ENCODE measurements at places on chromosomes 3 and 15.
A peak's percentile ranks its signal among the peaks of the same experiment; 100 is the strongest.

- peak; percentile 0 for DNase-seq
Observed at GRCh38 chr15:35023804-35024203, 35.7 kb upstream of the ZNF770 start.

DNA sequence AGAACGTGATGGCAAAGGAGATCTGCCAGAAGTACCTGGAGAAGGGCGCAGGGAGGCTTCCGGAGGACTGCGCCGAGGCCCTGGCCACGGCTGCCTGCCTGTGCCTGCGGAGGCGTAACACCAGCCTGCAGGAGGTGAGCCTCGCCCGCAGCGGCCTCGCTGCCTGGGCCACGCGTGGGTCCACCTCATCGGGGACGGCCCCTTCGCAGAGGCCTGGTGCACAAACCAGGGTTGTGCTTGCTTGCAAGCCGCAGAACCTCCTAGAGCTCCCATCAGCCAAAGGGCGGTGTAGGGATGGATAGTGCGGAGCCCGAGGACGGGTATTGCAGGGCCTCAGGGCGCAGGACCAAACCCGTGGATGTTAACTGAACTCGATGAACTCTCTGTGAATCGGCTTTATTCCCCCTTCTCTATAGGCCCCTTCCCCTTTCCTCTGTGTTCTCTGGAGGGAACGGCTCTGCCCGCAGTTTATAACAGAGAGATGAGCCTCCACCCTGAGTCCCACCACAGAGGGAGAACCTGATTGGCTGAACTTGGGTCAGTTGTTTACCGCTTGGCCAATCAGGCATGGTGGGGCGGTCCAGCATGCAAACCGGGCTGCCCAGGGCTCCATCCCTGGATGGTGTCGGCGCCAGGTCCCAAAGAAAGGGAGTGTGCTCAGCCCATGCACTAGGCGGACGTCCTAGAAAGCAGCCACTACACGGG lies 13.6 kb upstream of the TATDN2 start:
- DNase-seq = no peak

- DNase-seq = no peak
Observed at GRCh38 chr3:54426381-54426780, 304.0 kb downstream of the CACNA2D3 start.

GRCh38 chr15:67082007-67082536 lies 16.7 kb downstream of the SMAD3 start:
- DNase-seq = peak; percentile 76

- DNase-seq = peak; percentile 44
Observed at GRCh38 chr3:138332472-138333073, 2.9 kb upstream of the NME9 start.

DNA sequence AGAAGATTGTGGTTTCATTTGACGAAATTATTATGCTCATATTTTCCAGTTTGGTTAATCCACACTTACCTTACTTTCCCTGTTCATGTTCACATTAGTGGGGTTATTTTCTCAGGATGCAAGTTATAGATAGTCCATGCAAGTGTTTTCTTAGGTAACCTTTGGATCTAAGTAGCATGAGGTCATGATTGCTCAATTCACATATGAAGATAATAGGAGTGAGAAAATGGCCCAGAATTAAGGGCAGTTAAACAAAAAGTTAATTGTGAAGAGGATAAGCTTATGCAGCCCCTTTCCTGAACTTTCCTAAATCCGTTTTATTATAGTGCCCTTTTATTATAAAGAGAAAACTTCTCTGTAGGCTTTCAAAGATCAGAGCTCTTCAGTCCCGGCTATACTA lies 83.4 kb downstream of the CD200R1L start:
- no peak for DNase-seq

DNA sequence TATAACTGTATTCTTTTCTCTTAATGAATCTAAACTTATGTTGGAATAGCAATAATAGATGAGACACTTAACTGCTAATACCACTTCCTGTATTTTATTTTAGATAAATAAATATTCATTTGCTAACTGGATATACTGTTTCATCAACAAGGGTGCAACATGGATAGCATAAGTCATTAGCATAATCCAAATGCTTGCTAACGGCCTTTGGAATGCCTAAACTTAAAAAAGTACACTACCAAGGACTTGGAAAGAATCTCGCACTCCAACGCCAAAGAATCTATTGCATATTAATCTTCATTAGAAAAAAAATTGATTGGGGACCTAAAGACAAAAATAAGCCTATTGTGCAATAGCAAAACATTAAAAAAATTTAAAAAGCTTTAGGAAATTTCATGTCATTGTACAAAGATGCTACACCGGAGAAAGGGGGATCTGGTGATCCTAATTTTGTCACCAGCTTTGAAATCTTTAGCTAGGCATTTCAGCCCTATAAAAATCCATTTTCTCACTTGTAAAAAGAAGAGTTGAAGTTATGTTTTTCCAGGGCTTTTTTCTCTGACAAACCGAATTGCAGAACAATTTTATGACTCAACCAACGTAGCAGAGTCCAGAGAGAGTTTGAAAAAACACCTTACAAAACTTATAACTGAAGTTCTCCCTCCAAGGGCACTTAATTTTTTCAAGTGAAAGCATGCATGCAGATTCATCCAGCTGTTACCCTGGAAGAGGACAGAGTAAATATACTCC lies 4.1 kb downstream of the VGLL3 start:
- no peak for DNase-seq

DNA sequence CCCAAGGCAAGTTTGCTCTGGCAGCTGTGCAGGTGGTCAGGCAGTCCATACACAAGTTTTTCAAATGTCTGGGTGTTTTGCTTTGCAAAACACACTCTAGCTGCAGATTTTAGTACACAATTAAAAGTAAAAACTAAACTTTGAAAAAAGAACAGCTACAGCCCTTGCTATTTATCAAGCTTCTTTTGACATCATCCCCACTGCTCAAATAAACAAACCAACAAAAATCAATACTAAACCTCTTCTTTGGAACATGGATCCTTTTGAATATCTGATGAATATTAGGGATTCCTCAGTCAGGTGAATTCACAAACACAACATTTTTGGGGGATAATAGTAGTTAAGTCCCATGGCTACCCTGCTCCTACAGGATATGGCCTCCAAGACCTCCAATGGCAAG lies 249.2 kb downstream of the SUCLG2 start:
- DNase-seq = no peak

DNA sequence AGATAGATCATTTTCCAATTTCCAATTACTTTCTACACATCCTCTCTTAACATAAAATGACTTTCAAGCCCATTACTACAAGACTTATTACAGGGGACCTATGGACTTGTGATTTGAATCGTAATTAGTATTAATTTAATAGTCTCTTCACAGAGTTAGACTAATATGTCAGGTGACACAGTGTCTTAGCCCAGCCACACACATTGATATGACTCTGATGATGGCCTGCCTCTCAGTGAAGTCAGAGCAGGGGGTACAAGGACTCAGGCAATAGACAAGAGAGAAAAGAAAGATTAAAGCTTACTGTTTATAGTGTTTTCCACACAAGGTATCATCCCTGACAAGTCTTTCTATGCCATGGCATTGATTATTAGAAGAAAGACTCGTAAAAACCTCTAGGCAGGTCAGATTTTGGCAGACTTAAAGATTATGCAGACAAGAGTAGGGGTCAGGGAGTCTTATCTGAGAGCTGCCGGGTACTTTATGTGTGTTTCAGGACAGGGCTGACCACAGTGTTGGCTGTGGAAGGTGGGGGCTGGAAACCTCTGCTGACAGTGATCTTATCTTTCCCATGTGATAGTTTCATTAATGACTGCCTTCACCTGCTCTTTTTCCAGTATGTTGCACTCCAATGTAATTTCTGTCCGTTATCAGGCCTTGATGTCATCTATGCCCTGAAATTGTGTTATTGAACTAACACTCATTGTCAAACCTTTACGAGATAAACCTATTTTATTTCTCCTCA lies 50.1 kb downstream of the B3GALNT1 start:
- no peak for DNase-seq

GRCh38 chr15:26711445-26711844 lies 61.4 kb downstream of the GABRB3 start:
- DNase-seq = no peak

GRCh38 chr15:80461356-80462095 lies 57.3 kb downstream of the ARNT2 start:
- DNase-seq = no peak

- DNase-seq = peak; percentile 82
Observed at GRCh38 chr3:68057637-68058320, 403.4 kb upstream of the SUCLG2 start.

- DNase-seq = peak; percentile 6
Observed at GRCh38 chr3:62201438-62202035, 171.8 kb downstream of the FEZF2 start.

Measured in CD4-positive, alpha-beta T cell treated with Interleukin-21 for 1 hour (primary cell).